ENCODE measurements at places on chromosomes 2 and 18.

DNA sequence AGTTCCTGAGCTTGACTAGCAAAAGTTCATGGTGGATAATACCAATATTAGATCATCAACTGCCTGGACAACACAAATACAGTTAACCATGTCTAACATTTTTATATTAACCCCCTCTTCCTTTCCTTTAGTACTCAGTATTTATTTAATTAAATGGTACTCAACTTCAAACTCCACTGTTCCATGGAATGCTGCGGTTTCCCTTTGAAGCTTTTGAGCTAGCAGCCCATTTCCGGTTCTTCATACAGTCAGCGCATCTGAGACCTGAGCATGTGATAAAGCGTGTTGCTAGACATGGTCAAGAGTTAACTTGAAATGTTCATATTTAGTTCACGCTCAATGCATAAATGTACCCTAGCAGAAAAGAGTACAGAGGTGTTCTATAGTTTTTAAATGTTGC is 278.4 kb downstream of the ALPK2 start:
- no peak for DNase-seq

DNA sequence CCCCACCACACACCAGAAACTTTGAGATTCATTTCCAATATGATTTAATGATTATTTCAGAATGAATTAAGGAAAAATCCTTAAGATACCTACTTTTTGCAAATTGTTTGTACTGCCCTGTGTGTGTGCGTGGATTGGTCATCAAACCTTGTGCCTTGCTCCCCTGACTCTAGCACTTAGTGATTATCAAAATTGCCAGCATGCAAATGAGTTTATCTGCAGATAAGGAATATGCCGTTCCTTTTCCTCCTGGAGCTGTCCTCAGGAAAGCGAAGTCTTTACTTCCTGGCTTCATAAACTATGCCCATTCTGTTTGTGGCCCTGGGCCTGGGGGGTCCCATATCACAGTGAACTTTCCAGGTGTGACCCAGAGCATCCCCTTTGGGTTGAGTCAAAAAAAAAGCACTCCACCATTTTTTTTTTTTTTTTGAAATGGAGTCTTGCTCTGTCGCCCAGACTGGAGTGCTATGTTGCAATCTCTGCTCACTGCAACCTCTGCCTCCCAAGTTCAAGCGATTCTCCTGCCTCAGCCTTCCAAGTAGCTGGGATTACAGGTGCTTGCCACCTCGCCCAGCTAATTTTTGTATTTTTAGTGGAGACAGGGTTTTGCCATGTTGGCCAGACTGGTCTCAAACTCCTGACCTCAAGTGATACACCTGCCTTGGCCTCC is 11.4 kb downstream of the CHMP1B start:
- no peak for DNase-seq

- no peak for DNase-seq
Measured at GRCh38 chr18:808086-808485, 4.0 kb downstream of the YES1 start.

GRCh38 chr2:202149155-202149762 is 76.2 kb downstream of the KIAA2012 start:
- DNase-seq = no peak

DNA sequence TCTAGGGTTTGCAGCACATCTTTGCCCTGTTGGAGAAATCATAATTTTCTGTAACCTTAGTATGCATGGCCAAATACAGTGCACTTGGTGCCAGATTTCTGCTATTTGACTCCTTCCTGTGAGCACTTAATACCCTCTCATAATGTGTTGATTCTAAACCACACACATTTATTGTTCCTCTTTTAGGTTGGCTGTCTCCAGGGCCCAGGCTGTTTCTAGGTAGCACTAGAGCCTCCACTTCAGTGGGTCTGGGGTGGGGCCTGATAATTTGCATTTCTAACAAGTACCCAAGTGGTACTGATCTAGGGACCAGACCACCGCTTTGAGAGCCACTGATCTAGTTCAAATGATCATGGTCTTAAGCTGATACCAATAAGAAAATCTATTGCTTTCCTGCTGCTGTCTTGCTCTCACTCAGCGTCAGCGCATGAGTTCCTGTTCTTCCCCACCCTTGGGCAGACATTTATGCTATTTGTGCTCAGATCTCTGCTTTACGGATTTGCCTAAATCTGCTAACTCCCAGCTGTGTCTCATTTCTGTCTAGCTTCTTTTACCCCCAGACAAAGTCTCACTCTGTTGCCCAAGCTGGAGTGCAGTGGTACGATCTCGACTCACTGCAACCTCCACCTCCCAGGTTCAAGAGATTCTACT is 7.4 kb downstream of the PTRHD1 start:
- no peak for DNase-seq

DNA sequence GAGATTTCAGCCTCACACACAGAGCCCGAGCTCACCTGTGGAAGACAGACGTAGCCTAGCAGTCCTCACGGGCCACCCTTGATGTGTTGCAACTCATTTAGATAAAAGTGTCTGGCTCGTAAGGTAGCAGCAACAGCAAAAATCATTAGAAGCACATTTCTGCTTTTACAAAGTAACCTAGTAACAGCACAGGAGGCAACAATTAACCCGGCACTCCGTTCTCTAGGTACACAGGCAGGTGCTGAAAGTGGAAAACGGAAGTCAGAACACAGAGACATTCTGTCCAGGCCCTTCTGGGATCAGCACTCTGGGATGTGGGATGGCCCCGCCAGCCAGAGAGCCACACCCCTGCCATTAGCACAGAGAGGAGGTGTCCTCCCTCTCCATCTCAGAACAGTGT is 99.3 kb downstream of the KLHL29 start:
- DNase-seq = no peak

GRCh38 chr2:29389686-29390085 is 274.5 kb downstream of the CLIP4 start:
- DNase-seq = no peak

- DNase-seq = no peak
Measured at GRCh38 chr18:28510210-28510609, 333.3 kb upstream of the CDH2 start.

DNA sequence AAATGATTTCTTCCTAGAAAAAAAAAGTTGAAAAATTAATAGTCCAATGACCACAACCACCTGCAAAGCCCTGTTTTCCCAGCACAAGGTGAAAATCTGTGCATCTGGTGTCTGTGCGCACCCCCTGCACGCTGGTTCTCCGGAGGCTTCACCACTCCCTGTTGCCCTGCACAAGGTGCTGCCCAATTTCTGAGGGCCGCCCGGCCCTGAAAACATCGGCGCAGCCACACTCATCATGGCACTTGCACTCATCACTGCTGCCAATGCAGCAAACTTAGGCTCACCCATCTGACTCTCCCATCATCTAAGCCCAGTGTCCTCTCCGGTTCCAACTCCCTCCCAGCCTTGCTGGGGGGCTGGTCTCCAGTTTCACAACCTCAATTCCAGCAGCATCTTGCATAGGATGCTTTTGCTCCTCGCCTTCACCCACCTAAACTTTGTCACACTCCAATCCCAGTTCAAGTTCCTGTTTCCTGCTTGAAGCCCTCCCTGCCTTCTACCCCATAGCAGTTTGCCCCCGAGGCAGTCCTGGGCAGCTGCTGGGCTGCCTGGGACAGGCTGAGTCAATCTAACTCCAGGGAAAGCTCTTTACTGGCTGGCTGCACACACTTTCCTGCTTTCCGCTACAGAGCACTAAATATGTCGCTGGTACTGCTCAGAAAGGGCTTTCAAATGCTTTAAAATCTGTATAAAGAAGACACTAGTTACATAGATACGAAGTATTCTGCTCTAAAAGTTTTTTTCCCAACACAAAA is 522.5 kb upstream of the ID2 start:
- no peak for DNase-seq

DNA sequence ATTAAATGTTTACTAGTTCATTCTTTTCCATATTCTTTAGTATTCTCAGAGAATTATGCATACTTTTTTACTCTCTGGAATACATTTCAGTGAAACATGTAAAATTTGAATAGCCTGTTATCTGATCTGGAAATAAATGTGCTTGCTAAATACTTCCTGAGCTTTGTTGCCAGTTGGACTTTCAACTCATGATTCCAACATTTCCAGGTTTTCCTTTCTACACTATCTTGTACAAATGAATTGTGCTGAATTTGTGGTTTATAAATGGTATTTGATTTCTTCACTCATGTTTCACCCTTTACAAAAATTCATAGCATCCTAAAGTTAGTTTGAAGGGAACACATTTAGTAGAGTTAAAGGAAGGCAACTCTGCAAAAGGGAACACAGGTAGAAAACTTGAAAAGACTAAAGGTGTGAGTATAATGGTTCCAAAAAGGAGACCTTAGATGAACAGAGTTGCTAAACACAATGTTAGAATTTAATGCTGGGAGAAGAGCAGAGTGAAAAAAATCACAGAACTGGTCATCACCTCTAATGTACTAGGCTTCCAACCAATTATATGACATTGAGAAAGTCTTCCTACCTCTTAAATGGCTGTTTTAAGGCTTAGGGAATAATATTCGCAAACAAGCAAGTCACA is 28.6 kb downstream of the SYT4 start:
- no peak for DNase-seq

- DNase-seq = no peak
Measured at GRCh38 chr18:40469316-40469715, 1485.7 kb upstream of the PIK3C3 start.

DNA sequence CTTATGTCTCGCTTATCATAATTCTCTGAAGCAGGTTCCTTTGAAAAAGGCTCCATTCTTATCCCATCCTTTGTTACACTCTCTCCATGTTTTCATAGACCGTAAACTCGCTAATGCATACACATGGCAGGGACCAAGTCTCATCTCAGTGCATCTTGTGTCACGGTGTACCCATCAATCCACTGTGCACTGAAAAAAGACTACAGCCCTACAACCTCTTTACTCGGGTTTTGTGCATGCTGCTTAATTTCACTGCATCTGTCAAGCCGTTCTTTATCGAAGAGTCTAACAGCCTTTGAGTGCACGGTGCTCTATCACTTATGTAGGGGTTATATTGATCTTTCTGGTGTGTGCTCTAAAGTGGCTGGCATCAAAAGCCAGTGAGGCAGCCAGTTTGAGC is 302.9 kb upstream of the ERBB4 start:
- no peak for DNase-seq

DNA sequence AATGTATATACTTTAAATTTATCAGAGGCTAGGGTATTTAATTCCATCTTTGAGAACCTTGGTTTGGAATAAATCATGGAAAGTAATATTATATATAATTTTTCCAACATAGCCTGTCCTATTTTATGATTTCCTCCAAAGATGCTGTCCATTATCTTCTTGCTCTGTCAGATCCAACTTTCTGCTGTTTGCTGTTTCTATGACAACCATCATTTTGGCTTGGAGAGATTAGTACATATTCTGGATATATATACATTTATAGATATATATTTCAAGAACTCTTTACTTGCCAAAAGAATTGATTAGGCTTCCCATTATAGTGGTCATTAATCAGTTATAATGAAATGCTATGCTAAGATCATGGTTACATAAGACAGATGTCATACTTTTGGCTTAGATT is 31.3 kb downstream of the CSRNP3 start:
- no peak for DNase-seq

- no peak for DNase-seq
Measured at GRCh38 chr2:20925265-20925889, 102.5 kb upstream of the LDAH start.

DNA sequence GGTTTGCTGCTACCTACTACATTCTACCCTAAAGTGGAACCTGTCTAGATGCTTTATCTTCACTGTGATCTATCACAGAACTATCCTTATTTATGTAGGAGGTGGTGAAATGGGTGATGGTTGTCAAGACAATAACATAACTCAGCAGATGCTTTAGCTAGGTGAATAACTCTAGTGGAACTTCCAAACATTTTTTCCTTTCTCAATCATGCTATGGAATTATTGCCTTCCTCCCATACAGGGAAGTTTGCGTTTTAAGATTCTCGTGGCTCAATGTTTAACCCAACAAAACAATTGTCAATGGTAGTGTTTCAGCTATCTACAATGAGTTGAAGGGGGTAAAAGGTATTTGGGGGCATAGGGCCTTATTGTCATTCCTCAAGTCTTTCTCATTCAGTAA is 82.6 kb upstream of the GLI2 start:
- DNase-seq = no peak

DNA sequence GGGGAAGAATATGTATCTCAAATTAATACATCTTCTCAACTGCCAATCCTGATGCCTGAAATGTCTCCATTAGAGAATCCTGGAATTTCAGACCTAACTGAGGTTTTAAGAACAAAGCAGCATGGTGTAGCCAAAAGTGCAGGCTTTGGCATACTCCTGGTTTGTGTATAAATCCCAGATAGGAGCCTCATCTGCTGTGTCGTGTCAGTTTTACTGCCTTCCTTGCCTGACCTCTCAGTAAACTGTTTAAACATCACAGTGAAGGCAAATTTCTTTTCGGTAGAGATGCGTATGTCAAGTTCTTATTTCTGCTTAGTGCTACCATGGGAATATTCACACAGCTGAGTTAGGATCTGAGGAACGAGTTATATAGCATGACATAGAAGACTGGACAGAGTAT is 7.3 kb downstream of the SCG2 start:
- no peak for DNase-seq

DNA sequence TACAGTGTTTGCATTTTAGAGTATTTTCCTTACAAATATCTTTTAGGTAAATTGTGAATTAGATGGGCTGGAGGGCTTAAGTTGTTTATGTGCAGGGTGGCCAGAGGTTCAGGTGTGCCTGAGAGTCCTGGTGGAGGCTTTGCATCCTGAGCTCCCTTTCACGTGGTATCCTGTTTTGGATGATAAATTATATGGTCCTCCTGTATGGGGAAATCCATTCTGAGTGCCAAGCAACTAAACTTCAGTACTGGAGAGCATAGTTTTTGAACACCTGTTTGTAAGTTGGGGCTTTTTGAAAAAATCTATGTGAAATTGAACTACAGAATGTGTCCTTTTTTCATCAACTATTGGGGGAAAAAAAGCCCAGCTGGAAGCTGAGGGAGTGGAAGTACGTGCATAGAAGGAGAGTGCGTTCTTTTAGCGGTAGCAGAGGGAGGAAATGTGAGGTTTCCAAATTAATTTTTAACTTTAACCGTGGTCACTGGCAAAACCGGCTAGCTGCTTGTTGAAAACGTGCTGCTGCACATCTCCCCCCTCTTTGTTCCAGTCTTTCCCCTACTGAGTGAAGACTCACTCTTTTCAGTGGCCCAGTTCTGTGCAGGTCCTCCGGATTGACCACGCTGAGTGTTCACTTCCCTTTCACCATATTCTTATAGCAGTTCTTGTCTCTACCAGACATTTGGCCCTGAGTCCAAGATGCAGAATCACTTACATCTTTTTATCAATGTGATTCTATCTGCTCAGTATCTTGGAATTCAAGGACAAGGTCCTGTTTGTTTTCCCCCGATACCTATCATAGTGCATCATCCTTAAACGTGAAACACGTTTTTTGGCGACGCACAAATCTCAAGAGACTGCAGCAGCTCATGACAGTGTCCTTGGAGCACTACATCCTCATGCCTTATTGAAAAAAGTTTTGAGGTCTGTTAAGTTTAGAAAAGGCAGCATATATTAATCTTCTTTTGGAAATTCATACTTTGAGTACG is 15.3 kb downstream of the CNOT11 start:
- no peak for DNase-seq

- DNase-seq = no peak
Measured at GRCh38 chr18:46340716-46341115, 236.5 kb downstream of the HAUS1 start.

DNA sequence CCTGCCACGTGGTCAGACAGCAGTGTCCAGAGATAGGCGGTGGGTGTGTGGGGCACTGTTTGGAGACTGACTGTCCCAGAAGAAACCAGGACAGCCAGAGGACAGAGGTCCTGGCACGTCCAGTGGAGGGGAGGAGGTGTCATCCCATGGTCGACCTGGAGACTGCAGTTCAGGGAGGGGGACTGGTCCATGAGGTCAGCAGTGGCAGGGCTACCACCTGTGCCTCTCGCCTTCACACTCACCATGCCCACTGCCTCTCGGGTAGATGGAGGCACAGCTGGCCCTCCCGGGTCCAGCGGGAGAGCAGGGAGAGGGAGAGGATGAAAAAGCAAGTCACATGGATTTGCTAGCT is 53.9 kb downstream of the INHBB start:
- DNase-seq = no peak

All from activated CD8-positive, alpha-beta memory T cell treated with anti-CD3 and anti-CD28 coated beads for 1 hour (primary cell).